ENCODE measurements at places on chromosomes 6 and 20. TPM values are rescaled to one million over a fixed set of nuclear protein-coding genes. Genes with fewer than 3 reads are reported as not detected.

- no peaks in the 10 kb centered on the region for H3K27me3 ChIP-seq
- no peaks in the 10 kb centered on the region for H3K36me3 ChIP-seq
- no peak overlapping the region for H3K4me3 ChIP-seq
Measured at GRCh38 chr6:63858691-63859090, 223.1 kb downstream of the PHF3 start.

DNA sequence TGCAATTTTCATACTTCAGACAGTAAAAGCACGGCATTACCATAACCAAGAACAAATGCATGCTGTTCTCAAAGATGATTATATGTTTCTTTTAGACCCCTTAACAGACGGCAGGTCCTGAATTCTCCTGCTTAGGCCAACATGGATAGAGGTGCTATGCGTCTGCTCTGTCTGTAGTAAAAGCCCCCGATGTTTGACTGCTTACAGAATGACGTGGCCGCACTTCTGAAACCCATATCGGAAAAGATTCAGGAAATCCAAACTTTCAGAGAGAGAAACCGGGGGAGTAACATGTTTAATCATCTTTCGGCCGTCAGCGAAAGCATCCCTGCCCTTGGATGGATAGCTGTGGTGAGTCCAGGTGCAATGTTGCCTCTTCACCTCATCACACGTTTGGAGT, 93.1 kb upstream of the FAM8A1 start:
- H3K4me3 ChIP-seq, result no peak overlapping the region
- H3K36me3 ChIP-seq, result no peaks in the 10 kb centered on the region
- H3K4me1 ChIP-seq, result no peaks in the 10 kb centered on the region
- H3K27ac ChIP-seq, result no peak overlapping the region
- no peak for DNase-seq

DNA sequence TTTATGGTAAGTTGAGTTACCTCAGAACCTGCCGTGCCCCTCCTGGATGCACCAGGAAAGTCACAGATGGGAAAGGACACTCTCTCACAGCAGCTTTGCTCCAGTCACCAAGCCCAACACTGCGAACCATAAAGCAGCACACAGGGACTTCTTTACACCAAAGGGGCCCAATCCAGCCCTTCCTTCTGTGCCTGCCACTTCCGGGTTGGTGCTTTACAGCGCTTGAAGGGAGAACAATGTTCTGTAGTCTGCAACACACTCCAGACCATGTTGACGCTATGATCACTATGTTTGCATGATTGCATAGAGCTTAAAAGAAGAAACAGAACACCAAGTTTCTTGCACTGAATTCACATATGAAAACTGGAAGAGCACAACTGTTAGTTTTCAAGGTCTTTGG, 57.1 kb downstream of the SERAC1 start:
- H3K27me3 ChIP-seq, result no peaks in the 10 kb centered on the region
- no peaks in the 10 kb centered on the region for H3K4me1 ChIP-seq
- no peak for DNase-seq
- no peak overlapping the region for H3K4me3 ChIP-seq
- no peak overlapping the region for H3K27ac ChIP-seq

DNA sequence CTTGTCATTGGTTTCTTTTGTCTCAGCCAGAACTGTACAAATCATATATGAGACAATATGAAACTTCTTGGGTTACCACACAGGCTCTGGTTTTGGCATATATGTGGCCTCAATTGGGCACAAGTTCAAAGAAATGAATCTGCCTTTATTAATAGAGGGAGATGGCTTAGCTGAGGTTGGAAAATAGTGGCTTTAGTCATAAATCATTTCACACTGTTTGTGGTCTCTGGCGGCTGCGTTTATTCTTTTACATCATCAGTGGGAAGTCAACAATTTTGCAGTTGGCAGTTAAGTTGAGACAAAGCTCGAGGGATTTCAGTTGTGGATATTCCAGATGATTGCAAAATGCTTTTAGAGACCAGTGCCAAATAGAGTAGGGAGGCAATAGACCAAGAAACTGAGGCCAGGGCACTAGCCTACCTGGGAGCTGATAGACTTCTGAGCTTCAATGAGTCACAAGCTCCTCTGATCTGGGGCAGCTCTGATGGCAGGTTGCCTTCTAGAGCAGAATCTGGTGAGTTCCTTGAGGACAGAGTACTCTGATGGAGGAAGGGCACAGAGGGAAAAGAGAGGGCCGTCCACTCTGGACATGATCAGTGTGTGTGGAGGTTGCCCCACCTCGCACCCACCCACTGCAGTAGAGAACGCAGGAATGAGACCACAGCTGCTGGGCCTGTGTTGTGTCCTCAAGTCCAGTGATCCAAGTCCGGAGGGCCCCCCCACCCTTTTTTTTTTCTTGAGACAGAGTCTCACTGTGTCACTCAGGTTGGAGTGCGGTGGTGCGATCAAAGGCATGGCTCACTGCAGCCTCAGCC, 73.5 kb downstream of the ARMC2 start:
- H3K4me3 ChIP-seq, result no peak overlapping the region
- DNase-seq, result no peak
- H3K4me1 ChIP-seq, result peaks cover 22% of the 10 kb centered on the region
- no peaks in the 10 kb centered on the region for H3K27me3 ChIP-seq
- H3K27ac ChIP-seq, result no peak overlapping the region
- H3K36me3 ChIP-seq, result no peaks in the 10 kb centered on the region

DNA sequence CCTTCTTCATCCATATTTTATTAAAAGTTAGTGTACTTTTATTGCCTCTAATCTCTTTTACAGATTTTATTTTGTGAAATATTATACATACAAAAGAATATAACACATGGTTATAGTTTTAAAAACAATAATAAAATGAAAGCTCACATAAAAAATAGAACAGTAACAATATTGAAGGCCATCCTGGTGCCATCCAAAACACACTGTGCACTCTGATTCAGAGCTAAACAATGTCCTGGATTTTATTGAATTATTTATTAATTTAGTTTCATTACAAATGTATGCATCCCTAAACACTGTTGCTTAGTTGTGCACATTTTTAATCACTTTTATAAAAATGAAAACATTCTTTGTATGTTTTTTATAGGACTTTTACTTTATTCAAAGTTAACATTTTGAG, 32.9 kb downstream of the RNF217 start:
- no peaks in the 10 kb centered on the region for H3K27me3 ChIP-seq
- DNase-seq, result no peak
- peaks cover 25% of the 10 kb centered on the region for H3K4me1 ChIP-seq
- no peak overlapping the region for H3K4me3 ChIP-seq

DNA sequence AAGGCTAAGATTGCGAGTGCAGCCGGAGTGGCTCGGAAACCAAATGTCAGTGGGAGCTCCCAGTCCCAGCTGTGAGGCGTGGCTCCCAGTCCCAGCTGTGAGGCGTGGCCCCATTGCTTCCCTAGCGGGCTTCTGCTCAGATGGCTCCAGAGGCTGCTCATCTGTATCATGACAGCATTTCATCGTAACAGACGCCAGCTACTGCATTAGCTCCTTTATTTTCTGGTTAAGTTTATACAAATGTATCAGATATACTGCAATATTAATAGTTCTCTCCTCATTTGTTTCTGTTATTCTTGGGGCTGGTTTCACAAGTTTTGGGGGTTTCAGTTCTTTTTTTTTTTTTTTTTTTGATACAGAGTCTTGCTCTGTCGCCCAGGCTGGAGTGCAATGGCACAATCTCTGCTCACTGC, 34.7 kb upstream of the TBXT start:
- H3K4me3 ChIP-seq, result no peak overlapping the region
- H3K27me3 ChIP-seq, result no peaks in the 10 kb centered on the region
- H3K4me1 ChIP-seq, result no peaks in the 10 kb centered on the region
- H3K36me3 ChIP-seq, result no peaks in the 10 kb centered on the region

Gene SOBP
- 7.1 TPM for total RNA-seq

GRCh38 chr6:43658161-43658560, 13.3 kb downstream of the RSPH9 start:
- no peak overlapping the region for H3K27ac ChIP-seq
- H3K4me3 ChIP-seq, result no peak overlapping the region
- no peaks in the 10 kb centered on the region for H3K4me1 ChIP-seq

Gene GPSM3
- 41.0 TPM for total RNA-seq

- peaks cover 8% of the 10 kb centered on the region for H3K27me3 ChIP-seq
- DNase-seq, result no peak
- no peak overlapping the region for H3K27ac ChIP-seq
- H3K4me1 ChIP-seq, result peaks cover 4% of the 10 kb centered on the region
- H3K4me3 ChIP-seq, result no peak overlapping the region
Measured at GRCh38 chr6:168107191-168107983, 28.4 kb upstream of the FRMD1 start.

Gene UBD
- not detected for total RNA-seq

Gene TAGAP
- total RNA-seq, result not detected

DNA sequence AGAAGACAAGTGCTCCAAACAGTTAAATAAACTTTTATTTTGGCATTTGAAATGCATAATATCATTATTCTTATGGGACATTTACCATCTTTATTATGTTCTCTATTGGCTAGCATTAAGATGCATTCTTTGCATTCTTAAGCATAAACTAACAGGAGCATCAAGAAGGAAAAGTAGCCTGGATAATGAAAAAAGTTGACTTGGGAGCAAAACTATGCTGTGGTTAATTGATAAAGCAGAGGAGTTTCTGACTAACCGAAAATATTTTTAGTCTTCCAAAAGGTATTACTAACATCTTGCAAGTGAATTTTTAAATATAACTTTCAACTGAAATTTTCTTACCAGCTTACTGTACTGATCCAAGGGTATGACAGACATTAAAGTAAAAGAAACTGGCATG, 140.3 kb downstream of the FLRT3 start:
- H3K36me3 ChIP-seq, result no peaks in the 10 kb centered on the region
- H3K27ac ChIP-seq, result no peak overlapping the region
- H3K4me3 ChIP-seq, result no peak overlapping the region
- H3K4me1 ChIP-seq, result no peaks in the 10 kb centered on the region
- H3K27me3 ChIP-seq, result no peaks in the 10 kb centered on the region

GRCh38 chr6:44701637-44702101, 314.2 kb downstream of the CDC5L start:
- H3K4me1 ChIP-seq, result no peaks in the 10 kb centered on the region
- H3K27ac ChIP-seq, result no peak overlapping the region
- H3K36me3 ChIP-seq, result no peaks in the 10 kb centered on the region
- no peak for DNase-seq

GRCh38 chr6:113599444-113599843, 257.7 kb upstream of the MARCKS start:
- H3K27ac ChIP-seq, result no peak overlapping the region
- H3K36me3 ChIP-seq, result no peaks in the 10 kb centered on the region
- H3K4me1 ChIP-seq, result peaks cover 13% of the 10 kb centered on the region
- no peaks in the 10 kb centered on the region for H3K27me3 ChIP-seq
- H3K4me3 ChIP-seq, result no peak overlapping the region

DNA sequence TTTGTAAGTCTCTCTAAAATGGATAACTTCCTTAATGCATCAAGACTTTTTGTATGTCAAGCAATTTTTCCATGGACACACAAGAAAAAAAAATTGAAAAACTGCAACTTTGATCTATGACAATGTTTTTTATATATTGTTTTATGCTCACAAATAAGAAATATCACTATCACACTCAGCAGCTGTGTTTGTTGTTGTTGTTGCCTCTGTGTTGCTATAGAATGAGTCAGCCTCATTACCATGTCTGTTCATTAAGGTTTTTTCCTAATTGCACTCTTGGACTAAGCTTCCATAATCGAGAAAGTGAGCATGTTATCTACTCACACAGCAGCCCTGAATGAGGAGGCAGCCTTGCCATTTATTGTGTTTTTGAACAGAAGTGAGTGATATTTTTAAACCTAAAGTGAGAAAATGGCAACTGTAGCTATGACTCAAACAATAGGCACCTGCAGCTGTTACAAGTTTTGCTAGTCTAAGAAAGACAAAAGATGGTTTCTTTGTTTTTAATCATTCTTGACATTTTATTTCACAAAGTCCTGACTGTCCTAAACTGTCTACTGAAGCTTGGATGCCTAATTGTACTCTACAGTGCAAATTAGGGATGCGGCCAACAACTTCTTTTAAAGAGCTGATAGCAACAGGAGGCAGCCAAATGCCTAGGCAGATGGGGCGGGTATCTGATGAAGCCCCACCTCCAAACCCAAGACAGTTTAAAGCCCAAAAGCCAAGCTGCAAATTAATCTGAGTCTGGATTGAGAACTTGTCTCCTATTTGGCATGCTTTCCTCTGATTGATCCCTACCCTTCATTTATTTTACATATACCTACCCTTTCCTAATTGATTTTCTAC, 77.9 kb upstream of the DOK5 start:
- no peak overlapping the region for H3K4me3 ChIP-seq
- H3K36me3 ChIP-seq, result no peaks in the 10 kb centered on the region
- H3K27me3 ChIP-seq, result no peaks in the 10 kb centered on the region

DNA sequence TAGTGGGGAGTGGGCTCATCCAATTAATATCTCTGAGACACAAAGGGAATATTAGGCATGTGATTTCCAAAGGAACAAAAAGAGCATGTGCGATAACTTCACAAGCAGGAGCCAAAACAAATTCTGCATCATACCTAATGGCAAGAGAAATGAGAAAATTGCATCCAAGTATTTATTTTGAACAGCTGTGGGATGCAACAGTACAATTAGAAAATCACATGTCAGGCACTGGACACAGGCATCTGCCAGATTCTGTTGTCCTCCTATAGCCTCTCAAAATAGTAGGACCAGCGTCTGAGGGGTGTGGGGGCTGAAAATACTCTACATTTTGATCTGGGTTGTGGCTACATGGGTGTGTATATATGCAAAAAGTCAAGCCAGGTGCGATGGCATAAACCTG, 66.3 kb downstream of the EDN1 start:
- no peaks in the 10 kb centered on the region for H3K36me3 ChIP-seq
- H3K27me3 ChIP-seq, result no peaks in the 10 kb centered on the region
- no peak overlapping the region for H3K27ac ChIP-seq
- H3K4me3 ChIP-seq, result no peak overlapping the region
- H3K4me1 ChIP-seq, result peaks cover 8% of the 10 kb centered on the region

- no peak for DNase-seq
- no peak overlapping the region for H3K27ac ChIP-seq
- no peak overlapping the region for H3K4me3 ChIP-seq
- H3K4me1 ChIP-seq, result no peaks in the 10 kb centered on the region
- no peaks in the 10 kb centered on the region for H3K27me3 ChIP-seq
Measured at GRCh38 chr20:33522256-33522820, 32.4 kb downstream of the CBFA2T2 start.

Gene CST4
- total RNA-seq, result not detected

- no peak overlapping the region for H3K27ac ChIP-seq
- H3K4me1 ChIP-seq, result peaks cover 2% of the 10 kb centered on the region
- peaks cover 24% of the 10 kb centered on the region for H3K36me3 ChIP-seq
- no peak overlapping the region for H3K4me3 ChIP-seq
- H3K27me3 ChIP-seq, result no peaks in the 10 kb centered on the region
Measured at GRCh38 chr6:43189776-43190304, 7.8 kb downstream of the CUL9 start.
